ENCODE measurements at places on chromosomes 5 and 9. TPM values are rescaled to one million over a fixed set of nuclear protein-coding genes. Genes with fewer than 3 reads are reported as not detected.

DNA sequence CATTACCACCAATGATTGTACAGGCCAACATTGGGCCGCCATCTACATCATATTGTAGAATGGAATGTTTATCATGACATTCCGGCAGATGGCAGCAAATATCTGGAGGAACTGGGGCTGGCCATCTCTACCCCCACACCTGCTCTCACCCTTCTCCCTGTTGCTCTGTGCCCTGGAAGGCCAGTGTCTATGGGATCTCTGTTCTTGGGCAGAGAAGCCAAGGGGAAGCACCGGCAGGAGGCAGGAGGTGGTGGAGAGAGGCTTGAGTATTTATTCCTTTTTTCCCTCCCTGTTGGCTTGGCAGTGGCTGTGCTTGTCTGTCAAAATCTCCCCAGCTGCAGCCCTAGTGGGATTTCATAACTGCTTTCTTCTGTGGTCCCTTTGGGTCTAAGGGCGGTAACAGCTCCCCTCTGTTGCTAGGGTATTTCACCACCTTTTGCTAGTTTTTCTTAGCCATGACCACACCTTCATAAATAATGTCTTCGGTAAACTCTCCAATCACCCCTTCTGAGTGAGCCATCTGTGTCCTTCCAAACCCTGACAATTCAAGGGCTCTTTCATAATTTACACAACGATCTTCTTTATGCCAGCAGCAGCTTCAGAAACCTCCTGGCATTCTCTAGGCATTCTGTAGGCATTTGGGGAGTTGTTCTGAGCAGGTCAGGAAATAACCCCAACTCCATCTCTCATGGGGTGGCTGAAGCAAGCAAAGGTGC is 225.8 kb downstream of the MELK start:
- DNase-seq = no peak

- no peak for DNase-seq
Measured at GRCh38 chr5:68367717-68368116, 152.2 kb downstream of the PIK3R1 start.

DNA sequence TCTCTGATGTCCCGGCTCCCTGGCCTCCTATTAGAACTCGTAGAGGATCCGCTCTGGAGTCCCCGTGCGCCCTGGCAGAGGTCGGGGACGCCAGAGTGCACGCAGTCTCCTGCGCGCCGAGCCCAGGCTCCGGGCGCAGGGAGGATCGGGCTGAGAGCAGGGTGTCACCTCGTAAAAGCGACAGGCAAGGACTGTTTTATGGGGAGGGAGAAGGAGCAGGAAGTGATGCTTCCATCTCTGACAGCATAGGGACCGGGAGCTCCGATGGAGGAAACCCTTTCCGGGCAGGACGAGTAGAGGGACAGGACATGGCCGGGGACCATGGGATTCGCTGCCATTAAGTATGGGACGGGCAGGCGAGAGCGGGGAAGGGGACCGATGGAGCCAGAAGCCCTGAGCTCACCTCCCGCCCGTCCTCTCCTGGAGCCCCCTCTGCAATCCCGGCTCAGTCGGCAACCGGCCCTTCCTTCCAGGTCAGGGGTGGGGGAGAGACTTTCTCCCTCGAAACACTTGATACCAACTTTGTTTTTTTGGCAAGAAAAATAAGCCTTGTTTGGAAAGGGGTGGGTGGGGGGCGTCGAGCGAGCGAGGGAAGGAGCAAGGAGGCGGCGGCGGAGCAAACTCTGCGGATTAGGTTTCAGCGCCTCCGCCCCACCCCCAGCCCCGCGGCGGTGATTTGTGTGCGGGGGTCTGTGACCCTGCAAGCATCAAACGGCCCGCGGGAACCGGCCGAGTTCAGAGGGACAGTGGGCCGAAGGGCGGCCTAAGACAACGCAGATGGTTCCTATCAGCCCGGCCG is 12.6 kb downstream of the LMX1B start:
- DNase-seq = no peak

GRCh38 chr5:73291873-73292272 is 118.9 kb downstream of the TMEM174 start:
- no peak for DNase-seq

- no peak for DNase-seq
Measured at GRCh38 chr5:135183464-135183863, 149.4 kb upstream of the PITX1 start.

GRCh38 chr9:132597073-132597775 is 14.8 kb downstream of the BARHL1 start:
- DNase-seq = peak; percentile 76

DNA sequence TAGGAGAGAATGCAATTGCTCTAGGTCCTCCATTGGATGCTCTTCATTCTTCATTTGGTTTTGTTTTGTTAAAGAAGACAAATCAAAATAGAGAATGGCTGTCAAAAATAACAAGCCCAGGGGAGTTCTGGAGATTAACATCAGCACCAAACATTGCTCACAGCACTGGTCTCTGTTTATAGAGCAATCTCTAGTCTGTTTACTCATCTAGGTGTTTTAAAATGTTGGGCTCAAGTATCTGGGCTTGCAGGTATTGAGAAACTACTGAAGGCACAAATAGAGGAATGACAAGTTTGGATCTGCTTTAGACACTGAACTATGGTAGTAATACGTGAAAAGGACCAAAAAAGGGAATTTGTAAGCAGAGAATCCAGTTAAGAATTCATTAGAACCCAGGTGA is 77.0 kb upstream of the TMC1 start:
- no peak for DNase-seq

DNA sequence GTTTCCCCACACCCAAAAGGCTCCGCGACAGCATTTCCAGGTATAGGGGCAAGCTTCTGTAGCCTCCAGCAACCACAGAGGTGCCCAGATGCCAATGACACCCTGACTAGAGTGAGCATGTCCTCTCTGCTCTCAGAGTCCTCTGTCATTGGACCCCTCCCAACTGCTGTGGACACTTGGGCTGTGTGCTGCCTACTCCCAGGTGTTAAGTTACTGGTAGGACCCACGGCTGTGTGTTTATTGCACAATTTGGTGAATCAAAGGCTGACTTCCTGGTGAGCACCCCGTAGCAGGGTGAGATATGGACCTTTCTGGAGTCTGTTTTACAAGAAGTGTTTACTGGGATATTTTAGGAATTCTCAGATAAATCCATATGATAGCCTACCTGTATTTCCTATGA is 36.0 kb downstream of the SH3GL2 start:
- DNase-seq = no peak

GRCh38 chr5:180495292-180495691 is 1.1 kb downstream of the CNOT6 start:
- DNase-seq = no peak

GRCh38 chr9:89999534-90000370 is 394.9 kb downstream of the GADD45G start:
- DNase-seq = peak; percentile 81

GRCh38 chr5:80987078-80987766 is 27.1 kb downstream of the RASGRF2 start:
- no peak for DNase-seq

DNA sequence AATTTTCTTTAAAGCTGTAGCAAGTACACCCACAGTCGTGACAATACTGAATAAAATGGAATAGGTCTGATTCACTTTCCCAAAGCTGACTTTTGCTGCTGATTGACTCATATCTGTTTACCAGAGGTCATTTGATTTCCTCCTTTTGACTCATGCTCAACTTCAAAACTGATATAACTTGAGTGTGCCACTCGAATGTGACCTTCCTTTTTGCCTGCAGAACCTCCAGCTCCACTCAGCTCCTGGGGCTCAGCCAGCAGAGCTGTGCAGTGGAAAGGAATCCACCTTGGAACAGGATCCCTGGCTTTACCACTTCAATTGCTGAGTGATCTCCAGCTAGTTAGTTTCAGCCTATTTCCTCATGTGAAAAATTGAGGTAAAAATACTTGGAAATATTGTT is 84.1 kb downstream of the FEM1C start:
- peak; percentile 78 for DNase-seq

DNA sequence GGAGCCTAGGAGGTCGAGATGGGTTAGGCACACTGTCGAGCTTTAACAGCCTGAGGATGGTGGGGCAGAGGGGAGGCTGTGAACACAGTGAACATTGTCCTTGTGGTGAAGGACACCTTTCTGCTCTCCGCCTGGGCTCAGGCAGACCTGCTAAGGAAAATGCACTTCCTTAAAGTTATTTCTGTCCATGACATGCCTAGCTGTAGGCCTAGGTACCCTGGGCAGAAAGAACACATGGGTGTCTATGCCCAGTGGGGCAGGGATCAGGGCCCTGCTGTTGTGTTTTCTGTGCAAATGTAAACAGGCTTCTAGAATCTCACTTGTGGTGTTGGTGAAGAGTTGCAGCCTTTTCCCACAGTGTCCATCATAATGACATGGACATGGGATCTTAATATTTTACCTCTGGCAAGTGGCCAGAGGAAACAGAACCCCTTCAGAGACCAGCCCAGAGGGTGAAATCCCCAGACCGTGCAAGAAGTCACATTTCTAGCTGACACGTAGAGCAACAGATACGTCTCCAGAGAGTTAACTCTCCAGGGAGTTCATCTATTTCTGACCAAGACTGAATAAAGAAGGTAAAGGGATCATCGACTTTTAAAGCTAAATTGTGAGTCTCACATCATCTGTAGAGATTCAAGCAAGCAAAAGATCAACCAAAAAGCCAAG is 79.2 kb downstream of the C9orf152 start:
- DNase-seq = no peak

Gene ZNF474
- total RNA-seq = not detected

DNA sequence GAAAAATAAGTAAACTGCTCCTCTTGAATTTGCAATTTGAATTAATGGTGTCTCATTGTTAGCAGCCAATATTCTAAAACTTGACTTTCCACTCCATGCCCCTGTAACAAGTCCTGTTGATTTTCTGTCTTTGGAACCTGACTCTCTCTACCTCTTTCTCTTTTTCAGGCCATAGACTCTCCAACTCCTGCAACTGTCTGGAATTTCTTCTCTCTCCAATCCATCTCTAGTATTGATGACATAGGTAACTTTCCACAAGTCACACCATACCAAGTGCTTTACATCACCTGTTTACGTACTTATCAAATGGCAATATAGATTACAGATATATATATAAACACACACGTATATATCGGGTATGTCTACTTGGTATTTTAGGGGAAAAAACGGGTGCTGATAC is 923 bp downstream of the C5orf34 start:
- no peak for DNase-seq

Gene ANKRD20A1
- 1.7 TPM for total RNA-seq

- DNase-seq = no peak
Measured at GRCh38 chr5:176716320-176716719, 69.0 kb downstream of the TSPAN17 start.
